ENCODE measurements at places on chromosomes 1 and 21.

- DNase-seq = no peak
Observed at GRCh38 chr1:206442101-206442500, 28.2 kb upstream of the IKBKE start.

GRCh38 chr1:42743317-42744147, 3.5 kb upstream of the CLDN19 start:
- no peak for DNase-seq

DNA sequence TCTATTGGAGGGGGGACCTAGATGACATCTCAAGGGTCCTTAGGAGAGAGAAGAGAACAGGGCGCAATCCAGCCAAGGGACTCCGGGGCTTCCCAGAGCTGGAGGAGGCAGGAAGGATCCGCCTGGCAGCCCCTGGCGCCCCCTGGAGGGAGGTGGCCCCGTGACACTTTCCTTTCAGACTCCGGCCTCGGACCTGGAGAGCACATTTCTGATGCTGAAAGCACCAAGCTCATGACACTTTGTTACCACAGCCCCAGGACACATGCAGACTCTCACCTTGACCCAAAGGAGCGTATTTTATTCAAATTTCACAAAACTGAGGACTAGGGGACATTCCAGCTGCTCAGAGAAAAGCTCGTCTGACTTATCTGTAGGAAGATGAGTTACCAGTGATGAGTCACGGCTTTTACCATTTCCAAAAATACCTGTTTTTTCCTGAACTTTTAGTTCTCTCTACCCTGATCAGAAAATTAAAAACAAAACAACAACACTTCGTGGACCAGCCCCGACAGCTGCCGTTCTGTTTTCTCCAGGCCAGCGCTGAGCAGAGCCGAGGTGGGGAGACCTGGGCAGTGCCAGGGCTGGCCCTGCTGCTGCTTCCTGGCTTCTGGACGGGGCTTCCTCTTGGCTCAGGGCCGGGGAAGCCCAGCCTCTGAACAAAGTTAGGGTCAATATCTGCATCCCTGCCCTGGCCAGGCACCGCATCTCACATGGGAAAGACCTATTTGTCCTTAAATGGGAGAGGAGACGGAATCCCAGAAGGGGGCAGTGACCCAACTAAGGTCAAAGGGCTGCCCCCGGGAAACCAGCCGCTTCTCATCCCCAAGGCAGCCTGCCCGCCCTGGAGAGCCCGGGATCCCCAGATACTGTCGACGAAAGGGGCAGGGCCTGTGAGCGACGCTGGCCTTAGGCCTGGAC, 21.6 kb upstream of the POFUT2 start:
- DNase-seq = no peak

GRCh38 chr1:209064850-209065706, 518.4 kb upstream of the CAMK1G start:
- DNase-seq = no peak

DNA sequence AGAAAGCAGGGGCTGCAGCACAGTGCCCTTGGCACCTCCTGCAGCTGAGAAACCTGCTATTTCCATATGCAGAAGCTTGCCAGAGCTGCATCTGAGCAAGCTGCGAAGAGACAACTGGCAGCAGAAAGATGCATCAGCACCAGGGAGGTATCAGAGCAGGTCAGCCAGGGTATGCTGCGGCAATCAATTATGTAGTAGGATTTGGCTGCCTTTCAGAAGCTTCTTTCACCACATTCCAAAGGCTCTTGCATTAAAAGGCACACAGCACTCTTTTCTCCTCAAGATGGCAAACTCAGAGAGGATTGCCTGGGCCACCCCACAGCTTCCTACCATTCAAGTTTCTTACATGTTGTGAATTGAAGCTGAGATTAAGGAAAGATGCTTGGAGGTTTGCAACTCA, 47.6 kb upstream of the RAP1A start:
- DNase-seq = no peak

GRCh38 chr1:52558941-52559340, 6.0 kb upstream of the TUT4 start:
- DNase-seq = peak; percentile 71

DNA sequence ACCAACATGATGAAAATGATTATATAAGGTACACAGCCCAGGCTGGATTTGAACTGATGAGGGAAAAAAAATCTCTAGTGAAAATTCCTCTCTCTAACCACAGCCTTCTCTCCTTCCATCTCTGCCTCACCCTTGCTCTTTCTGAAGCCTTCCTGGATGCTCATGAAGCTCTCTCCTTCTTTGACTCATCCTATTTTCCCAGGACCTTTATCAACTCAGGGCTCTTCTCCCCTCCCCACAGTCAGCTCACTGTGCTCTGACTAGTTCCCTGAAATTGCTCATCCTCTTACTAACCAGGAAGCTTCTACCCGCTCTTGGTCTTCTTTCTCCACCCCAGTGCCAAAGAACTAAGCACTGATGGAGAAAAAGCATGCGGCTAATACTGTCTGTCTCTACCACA, 46.4 kb upstream of the ERG start:
- no peak for DNase-seq

DNA sequence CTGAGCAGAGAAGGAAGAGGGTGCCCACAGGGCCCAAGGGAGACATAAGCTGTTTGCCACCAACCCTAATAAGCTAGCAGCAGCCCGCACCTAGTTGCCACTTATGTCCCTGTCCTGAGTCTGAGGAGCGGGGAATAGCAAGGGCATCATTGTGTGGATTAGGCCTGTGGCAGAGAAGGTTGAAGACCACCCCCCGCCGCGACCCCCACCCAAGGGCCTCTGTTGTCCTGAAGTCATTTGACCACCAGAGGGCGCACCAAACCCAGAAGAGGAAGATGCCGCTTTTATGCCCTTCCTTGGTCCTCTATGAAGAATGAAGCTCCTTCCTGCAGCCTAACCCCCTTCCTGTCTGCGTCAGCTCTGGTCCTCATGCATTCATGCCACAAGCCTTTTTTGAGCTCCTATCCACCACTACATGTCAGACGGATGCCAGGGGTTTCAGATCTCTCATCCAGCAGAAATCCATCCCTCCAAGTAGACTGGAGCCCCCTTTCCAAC, 16.6 kb downstream of the RHBG start:
- DNase-seq = peak; percentile 63

GRCh38 chr1:193462629-193463320, 276.4 kb upstream of the B3GALT2 start:
- DNase-seq = no peak

- DNase-seq = no peak
Observed at GRCh38 chr21:44395260-44395659, 41.8 kb downstream of the TRPM2 start.

GRCh38 chr21:45151445-45152160, 77.2 kb downstream of the ADARB1 start:
- DNase-seq = no peak

- no peak for DNase-seq
Observed at GRCh38 chr1:206498685-206499084, 8.6 kb upstream of the RASSF5 start.

DNA sequence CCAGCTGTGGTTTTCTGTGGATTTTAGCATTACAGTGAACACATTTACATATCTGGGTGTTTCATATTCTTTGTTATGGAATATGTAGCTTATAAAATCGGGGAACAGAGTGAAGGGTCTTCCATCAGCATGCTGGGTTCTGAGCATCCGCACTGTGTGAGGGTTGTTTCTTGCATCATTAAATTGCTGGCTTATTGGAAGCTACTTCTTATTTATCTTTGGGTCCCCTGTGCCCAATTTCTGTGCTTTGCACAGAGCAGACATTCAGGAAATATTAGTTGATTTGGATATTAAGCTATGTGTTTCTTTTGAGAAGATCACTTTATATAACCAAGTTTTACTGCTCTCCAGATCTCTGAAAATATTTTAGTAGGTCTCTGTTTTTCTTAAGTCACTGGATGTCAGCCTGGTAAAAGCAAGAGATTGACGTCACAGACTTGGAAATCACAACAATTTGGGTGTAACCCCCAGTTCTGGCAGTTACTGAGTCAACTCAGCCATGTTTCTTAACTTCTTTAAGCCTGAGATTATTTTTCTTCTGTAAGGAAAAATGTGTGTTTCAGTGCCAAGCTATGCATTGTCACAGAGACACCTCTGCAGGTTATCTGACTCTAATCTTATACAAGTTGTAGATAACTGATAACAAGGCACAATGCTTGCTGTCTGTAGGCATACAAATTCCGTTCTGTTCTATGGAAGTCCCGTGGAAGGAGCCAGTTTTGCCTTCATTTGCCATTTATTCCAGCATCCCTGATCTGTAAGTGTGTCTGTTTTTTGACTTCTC, 258.3 kb upstream of the KAZN start:
- no peak for DNase-seq

GRCh38 chr1:86972262-86972661, 57.8 kb downstream of the HS2ST1 start:
- peak; percentile 48 for DNase-seq

DNA sequence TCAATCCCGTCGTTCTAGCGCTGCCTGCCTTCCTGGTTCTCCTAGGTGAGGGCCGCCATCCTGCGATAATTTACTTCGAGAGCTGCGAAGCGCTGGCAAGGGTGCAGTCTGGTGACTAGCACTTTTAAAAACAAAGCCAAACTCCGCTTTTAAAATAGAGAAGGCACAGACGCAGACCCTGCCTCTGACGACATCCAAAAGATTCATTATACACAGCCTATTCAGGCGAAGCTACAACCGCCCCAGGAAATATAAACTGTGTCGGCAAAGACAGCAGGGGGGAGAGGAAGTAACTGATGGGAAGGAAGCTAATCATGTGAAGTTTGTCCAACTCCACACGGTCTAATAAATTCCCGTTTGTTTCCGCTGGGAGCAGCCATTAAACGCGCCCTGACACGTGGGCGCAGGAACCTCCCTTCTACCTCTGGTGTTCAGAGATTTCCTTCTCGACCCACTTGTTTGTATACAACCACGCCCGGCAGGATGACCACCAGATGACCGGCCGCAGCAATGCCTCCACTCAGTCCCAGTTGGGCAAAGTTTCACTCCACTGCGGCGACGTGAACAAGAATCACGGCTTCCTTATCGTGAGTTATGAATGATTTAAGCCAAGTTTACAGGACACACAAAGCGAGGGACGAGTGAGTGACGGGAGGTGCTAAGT, 1.3 kb downstream of the GNG12 start:
- DNase-seq = peak; percentile 52

DNA sequence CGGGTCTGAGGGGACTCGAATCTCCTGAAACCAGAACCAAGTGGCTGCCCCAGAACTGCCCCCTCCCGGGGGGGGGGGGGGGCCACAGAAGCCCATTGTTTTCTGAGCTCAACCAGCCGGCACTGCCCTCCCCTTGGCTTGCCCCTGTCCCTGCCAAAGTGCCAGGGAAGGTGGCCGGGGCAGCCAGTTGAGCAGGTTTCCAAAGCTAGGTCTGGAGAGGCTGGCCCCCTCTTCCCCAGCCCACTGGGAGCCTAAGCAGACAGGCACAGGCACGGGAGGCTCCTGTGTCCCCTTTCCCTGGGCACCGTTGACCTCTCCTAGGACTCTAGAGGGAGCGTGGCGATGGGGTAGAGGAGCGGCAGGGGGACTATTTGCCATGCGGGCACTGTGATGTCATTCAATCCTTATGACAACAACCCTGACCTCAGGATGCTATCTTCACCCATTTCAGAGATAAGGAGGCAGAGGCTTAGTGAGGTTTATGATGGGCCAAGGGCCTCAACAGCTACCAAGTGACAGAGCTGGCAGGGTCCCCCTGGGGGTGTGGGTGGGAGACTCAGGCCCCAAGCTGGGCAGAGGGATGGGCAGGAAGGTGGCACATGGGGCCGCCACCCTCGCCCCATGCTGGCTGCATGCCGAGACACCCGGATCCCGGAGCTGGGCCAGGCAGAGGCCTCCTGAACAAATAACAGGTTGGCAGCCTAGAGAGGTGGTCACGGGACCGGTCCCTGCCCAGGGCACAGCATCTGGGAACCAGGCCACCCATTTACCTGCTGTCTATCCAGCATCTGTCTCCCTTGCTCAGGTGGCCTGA, 35.0 kb downstream of the RAP1GAP start:
- peak; percentile 59 for DNase-seq

- no peak for DNase-seq
Observed at GRCh38 chr1:45543581-45544417, 6.8 kb upstream of the AKR1A1 start.

- DNase-seq = no peak
Observed at GRCh38 chr1:117795190-117795589, 134.2 kb downstream of the GDAP2 start.
